SIG-M5 (cell line): ENCODE measurements at places on chromosomes 3 and 15.

DNA sequence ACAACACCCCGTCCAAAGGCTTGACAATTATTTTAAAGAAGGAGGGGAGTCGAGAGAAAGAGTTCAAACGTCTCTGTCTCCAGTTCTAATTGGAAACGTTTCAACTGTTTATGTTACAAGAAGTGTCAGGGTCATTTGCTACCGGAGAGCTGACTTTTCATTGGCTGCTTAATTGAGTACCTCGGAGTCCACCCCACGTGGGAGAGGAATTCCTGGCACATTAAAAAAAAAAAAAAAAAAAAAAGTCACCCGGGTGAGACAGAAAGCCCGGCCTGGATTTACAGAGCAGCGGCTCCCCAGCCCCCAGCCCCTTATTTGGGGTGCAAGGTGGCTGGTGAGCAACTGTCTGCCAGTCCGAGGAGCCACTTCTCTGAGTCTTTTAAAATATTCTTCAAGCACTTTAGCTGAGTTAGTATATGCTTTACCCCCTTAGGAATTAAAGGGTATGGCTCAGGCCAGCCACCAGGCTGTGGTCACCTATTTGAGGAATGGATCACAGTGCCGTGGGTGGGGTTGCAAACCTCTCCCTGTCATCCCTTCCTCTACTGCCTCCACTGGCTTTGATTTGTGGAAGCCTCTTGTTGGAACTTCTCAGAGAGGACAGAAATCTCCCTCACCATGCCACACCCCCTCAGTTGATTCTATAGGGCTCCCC is 3.9 kb upstream of the TLE3 start:
- DNase-seq = peak; percentile 13

DNA sequence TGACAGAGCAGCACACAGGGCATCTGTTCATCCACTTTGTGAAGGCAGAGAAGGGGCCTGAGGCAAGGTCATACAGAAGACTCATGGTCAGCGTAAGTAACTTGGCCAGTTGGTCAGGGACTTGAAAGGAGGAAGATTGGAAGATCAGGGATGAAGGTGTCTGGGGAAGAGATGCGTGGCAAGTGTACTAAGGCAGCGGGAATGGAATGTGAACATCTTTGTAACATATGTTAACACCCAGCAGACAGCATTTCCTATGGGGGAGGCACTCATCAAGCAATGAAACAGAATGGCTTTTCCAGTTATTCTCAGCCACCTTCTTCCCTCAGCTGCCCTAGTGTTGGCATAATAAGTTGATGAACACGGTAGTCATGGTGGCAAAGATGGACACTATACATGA is 7.8 kb upstream of the RFC4 start:
- DNase-seq = no peak

DNA sequence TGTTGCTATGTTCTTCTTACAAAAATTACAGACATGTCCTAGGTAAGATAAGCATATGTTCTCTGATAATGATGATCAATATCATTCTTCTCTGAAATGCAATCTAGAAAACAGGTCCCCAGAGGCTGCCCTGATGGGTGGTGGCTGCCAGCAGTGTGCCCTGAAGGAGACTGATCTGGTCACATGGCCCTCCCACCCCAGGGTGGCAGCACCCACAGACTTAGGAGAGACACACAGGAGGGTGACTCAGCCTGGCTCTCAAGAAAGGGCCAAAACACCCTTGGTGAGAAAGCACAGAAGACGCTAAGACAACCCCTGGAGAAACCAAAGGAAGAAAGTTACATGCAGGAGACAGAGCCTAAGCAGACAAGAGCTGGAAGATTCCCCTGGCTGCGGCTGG is 203.7 kb downstream of the TJP1 start:
- DNase-seq = no peak

DNA sequence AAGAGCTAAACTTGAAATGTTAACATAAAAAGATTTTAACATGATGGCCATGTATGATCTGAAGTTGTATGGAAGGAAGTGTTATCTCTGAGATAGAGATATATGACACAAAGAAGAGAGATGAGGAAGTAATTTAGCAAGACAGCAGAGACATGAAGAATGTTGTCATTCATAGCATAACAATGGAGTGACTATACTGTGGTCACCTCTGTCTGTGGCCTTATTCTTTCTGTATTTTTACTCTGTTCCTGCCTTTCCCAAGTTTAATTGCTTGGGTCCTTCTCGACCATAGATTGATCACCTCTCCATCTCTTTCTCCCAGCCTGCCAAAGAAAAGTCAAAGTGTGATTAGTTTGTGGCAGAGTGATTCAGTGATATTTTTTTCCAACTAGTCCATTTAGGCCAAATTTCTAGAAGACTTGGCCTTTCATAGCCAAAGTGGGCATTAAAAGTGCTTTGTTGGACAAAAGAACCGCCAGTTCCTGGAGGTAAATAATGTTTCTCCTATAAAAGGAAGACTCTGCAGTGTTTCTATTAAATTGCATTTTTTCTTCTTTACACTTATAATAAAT is 711.9 kb downstream of the CADM2 start:
- no peak for DNase-seq

- DNase-seq = no peak
Observed at GRCh38 chr3:8506571-8507061, 5.0 kb downstream of the LMCD1 start.

- peak; percentile 56 for DNase-seq
Observed at GRCh38 chr3:44235604-44236484, 5.8 kb upstream of the TOPAZ1 start.

DNA sequence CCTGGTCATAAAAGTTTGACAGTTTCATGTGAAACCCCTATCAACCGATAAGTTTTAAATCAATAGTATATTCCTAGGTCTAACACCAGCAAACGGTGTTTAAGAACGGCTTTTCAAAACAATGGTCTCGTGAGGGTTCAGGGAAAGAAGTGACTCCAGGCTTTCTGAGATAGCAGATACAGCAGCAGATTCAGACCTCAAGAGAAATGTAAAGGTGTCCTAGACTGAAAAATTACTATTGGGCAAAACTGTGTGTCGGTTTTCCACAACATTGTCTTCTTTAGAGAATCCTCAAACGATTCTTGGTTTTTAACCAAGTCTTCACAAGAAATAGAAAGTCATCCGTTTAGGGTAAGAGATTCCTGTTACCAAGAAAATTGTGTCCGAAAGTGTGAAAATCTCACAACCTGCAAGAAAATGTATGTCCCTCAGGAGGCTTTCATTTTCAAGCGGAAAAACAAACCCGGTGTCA is 1.2 kb downstream of the SETD2 start:
- DNase-seq = no peak

DNA sequence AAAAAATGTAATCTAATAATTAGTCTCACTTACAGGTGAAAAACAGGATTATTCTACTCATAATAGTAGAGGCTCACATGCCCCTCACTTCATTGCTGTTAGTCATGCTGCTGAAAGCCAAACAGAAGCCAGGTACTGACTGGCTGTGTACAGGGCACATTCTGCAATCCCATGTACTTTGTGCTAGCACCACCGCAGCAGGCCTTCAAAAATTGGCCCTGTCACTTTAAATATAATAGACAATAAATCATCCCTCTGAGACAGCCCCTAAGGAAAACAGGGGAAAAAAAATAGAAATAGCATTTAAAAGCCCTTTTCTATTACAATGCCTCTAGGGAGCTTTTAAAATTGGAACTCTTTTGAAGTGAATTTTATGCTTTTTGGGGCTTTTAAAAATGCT is 723.8 kb downstream of the TUSC7 start:
- no peak for DNase-seq

DNA sequence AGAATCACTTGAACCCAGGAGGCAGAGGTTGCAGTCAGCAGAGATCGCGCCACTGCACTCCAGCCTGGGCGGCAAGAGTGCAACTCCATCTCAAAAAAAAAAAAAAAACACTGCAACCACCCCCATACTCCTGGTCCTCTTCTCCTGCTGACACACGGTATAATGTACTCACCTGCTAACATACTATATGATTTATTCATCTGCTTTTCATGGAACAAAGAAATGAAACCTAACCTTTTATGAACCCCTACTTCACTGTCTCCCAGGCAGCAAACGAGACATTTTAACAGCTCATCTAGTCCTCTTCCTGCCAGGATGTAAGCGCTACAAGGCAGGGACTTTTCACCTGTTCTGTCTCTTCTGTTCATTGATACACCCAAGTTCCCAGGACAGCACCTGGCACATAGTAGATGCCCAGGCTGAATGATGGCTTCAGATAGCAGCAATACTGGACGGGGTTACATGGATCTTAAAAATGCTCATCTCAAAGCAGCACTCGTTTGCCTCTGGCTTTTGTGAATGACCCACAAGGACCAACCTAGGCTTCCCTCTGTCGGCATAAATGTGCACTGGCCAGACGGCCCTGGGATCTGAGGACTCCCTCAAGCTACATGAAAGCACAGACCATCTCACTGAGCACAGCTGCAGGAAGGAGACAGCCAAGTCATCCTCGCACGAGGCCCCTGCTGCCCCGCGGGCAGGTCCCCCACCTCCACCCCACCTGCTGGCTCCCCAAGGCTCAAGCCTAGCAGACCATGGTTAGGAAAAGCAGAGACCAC is 20.3 kb downstream of the XXYLT1 start:
- no peak for DNase-seq

DNA sequence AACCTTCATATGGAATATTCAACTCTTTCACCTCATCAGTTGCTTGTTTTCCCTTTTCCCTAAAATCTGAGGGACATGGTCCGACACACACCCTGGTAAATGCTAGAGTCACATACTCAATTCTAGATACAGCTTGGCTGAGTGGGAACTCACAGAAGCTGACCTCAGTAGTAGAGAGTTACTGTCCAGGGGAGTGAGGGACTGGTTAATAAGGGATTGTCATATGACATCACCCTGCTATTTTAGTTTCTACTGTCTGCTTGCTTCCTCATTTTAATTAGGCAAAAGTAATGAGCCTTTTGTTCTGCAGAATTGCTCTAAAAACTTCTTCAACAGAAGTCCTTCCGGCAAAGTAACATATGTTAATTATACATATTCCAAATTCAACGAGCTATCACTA is 244.5 kb downstream of the ZIC4 start:
- DNase-seq = no peak

DNA sequence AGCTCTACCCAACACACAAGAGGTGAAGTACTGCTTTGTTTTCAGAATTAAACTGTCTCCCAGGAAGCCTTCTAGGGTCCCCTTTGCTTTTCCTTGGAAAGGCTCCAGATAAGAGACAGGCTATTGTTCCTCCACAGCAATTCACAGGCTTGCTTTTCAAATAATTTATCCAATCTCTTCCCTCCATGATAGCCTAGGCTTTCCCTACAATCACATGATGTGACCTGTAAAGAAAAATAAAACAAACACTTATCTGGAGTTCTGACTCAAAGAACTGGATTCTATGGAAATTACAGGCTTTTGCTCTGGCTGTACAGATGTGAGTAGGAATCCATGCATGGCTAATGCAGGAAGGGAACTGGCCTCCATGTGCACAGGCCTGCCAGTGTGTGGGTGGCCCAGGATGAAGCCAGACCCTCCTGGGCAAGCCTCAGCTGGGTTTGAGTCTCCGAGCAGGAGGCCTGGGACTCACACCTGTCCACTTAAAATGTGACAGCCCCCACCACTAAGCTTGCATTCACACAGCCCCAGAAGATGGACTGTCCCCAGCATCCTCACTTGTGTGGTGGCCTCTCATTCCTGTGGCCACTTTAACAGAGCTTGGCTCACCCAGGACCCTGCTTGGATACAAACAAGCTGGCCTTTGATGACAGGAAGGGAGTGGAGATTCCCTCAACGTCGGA is 75.8 kb upstream of the LEKR1 start:
- no peak for DNase-seq

DNA sequence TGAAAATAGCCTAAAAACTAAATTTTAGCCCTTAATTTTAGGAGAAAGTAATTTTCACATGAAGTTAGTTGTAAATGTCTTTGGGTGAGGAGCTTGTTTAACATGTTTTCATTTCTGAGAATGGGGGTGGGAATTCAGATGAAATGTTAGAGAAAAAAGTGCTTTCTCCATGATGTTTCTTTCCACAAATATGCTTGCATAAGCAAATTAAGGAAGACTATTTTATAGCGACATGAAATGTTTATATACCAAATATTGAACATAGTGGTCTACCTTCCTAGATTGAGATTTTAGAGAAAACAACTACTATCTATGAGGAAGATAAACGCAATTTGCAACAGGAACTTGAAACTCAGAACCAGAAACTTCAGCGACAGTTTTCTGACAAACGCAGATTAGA is 13.0 kb upstream of the RPLP1 start:
- no peak for DNase-seq

GRCh38 chr3:66312039-66312438 is 91.2 kb downstream of the SLC25A26 start:
- no peak for DNase-seq

GRCh38 chr3:186790261-186790981 is 7.0 kb downstream of the EIF4A2 start:
- DNase-seq = no peak

GRCh38 chr3:109831403-109831802 is 494.1 kb upstream of the DPPA4 start:
- DNase-seq = no peak

DNA sequence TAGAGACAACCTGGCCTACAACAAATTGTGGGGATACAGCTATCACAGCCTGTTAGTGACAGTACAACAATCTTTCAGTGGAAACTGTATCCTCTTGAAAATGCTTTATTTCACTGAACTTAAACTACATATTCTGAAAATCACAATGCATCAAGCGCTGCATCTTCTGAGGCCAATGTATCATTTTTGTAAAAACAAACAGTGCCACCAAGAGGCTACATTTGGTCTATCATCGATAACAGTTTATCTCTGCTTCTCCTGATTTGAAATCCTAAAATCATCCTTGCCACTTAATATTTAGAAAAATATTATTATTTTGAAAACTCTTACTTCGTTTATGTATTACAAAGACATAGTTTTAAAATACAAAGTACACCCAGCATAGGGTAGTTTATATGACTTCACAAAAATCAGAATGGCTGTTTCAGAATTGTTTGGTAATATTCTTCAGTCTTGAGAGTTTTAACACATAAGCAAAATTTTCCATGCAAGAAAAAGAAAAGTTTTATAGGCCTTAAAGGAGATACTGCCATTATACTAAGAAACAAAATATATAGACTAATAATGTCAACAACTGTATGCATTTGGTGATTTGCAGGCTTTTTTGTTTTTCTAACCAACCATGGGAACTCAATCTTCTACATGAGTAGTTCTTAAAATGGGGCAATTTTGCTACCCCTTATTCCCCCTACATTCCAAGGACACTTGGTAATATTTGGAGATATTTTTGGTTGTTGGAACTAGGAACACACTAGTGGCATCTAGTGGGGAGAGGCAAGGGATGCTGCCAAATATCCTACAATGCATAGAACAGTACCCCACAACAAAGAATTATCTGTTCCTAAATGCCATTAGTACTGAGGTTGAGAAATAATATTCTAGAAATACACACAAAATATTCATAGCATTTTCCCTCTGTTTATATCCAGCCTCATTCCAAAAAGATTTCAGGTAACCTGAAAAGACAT is 42.3 kb downstream of the WDR72 start:
- DNase-seq = no peak

DNA sequence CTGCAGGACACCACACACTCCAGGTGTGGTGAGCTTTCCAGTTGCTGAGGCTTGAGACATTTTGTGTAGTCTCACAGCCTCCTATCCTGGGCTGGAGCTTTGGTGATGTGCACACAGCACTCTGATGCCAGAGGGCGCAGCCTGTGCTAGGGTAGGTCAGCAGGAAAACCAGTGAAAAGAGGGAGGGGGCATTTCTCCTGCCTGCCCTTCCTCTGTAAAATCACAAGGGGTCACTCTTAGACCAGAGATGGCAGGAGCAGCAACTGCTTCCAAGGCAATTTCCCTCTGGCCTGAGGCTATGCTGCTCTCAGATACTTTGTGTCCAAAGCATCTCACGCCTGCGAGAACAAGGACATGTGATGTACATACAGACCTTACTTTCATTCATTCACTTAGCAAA is 16.5 kb upstream of the MUSTN1 start:
- no peak for DNase-seq

GRCh38 chr15:22870865-22871264 is 32.4 kb downstream of the NIPA2 start:
- no peak for DNase-seq
